Stimulated activated CD8-positive, alpha-beta memory T cell treated with anti-CD3 and anti-CD28 coated beads, Interleukin-4, amount 100 ng/mL, for 24 hours (primary cell): ENCODE measurements at places on chromosomes 7 and 10.
A peak's percentile ranks its signal among the peaks of the same experiment; 100 is the strongest.

DNA sequence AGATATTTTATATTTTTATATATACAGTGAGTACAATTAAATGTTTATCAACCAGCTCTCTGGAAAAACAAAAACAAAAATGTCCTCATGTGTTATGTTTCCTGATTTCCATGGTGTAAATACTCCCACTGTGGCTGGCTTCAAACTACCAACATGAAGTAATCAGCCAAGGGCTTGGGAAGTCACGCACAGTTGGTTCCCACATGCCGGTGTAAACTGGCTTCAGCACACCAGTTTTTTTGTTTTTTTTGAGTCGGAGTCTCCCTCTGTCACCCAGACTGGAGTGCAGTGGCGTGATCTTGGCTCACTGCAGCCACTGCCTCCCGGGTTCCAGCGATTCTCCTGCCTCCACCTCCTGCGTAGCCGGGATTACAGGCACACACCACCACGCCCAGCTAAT, 11.8 kb downstream of the OSBPL3 start:
- DNase-seq = no peak

- DNase-seq = no peak
Measured at GRCh38 chr7:75573477-75574019, 81.4 kb downstream of the SPDYE5 start.

DNA sequence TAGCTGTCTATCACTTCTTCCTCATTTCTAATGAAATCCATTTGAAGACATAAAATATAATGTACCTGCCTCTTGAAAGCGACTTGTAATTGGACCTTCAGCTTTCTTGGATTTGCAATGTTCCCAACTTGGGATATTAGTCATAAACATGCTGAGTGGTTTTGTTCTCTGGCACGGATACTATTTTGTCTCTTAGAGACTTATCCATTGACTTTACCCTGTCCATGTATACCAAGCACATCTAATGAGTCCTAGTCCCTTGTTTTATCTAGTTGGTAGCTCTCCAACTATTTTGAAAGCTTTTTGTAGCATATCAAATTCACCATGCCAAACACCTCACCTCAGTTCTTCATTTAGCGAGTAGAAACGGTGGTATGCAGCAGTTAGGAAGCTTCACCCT, 18.9 kb downstream of the PLEKHS1 start:
- no peak for DNase-seq

- DNase-seq = no peak
Measured at GRCh38 chr10:86707505-86707904, 39.2 kb downstream of the LDB3 start.

- no peak for DNase-seq
Measured at GRCh38 chr7:49639068-49639593, 134.3 kb upstream of the VWC2 start.

DNA sequence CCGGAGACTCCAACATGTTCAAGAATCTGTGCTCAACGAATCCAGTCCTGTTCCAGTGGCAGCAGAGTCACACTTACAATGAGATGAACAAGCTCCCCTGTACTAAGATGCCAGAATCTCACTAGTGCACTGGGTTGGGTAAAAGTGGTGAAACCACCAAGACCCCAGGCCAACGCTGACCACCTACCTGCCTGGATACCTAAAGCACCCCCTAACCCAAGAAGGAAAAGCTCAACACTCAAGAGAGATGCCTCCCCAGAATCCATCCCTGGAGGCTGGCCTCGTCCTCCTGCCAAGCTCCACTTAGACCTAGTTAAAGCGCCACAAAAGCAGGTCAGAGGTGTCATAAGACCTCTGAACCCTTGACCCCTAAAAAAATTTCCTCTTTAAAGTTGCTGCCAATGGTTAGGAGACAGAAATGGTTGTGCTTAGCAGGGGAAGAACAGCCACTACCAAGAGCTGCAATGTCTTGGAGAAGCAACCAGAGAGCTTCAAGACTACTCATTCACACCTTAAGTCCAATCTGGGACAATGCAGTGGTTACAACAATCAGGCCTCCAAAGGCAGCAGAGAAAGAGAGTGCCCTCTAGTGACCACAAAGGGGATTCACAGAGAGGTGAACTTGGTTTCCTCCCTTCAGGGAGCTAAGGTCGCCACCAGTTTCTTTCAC, 94.6 kb upstream of the MACROH2A2 start:
- no peak for DNase-seq

- no peak for DNase-seq
Measured at GRCh38 chr7:78081888-78082287, 283.3 kb downstream of the PHTF2 start.

- peak; percentile 22 for DNase-seq
Measured at GRCh38 chr7:29285444-29285793, 90.8 kb downstream of the CHN2 start.

GRCh38 chr10:43892062-43892770, 243.5 kb upstream of the ZNF32 start:
- no peak for DNase-seq

DNA sequence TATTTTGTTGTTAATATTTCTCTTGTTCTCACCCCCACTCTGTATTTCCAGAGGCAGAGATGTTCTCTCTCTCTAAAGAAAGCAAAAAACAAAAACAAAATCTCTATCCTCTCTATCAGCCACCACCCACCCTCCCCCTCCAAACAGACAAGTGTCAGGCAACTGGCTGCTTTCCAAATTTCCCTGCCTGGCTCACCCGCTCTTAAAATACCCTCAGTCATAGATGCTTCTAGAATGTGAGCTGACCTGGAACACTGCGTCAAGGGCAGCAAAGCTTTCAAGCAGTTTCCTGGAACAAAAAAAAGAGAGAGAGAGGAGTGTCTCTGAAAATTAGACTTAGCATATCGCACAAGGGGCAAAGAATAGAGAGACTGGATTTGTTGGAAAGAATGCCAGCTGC, 341.0 kb upstream of the ZMIZ1 start:
- DNase-seq = no peak

GRCh38 chr10:43024524-43024923, 52.3 kb upstream of the RET start:
- no peak for DNase-seq

DNA sequence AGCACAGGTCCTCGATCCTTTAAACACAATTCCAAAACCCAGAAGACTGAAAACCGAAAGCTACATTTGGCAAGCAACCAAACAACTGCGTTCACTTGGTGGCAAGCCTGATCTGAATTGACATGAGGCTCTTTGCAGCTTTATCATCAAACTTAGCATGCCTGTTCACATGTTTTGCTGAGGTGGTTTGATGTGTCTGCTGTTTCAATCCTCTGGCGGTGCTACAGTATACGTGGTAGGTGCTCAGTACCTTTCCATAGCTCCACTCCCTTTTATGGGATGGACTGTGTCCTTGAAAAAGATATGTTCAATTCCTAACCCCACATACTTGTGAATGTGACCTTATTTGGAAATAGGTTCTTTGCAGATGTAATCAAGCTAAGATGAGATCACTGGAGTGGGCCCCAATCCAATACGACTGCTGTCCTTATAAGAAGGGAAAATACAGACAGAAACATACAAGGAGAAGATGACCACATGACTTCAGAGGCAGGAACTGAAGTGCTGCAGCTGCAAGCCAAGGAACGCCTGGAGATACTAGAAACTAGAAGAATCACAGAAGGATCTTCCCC, 33.4 kb downstream of the CCDC6 start:
- DNase-seq = no peak

- no peak for DNase-seq
Measured at GRCh38 chr10:3364768-3365480, 192.3 kb upstream of the PITRM1 start.

GRCh38 chr7:43553999-43554398, 28.9 kb upstream of the STK17A start:
- DNase-seq = no peak

- no peak for DNase-seq
Measured at GRCh38 chr7:79893991-79894390, 240.6 kb upstream of the GNAI1 start.

GRCh38 chr10:109275960-109276359, 647.4 kb downstream of the XPNPEP1 start:
- DNase-seq = no peak

DNA sequence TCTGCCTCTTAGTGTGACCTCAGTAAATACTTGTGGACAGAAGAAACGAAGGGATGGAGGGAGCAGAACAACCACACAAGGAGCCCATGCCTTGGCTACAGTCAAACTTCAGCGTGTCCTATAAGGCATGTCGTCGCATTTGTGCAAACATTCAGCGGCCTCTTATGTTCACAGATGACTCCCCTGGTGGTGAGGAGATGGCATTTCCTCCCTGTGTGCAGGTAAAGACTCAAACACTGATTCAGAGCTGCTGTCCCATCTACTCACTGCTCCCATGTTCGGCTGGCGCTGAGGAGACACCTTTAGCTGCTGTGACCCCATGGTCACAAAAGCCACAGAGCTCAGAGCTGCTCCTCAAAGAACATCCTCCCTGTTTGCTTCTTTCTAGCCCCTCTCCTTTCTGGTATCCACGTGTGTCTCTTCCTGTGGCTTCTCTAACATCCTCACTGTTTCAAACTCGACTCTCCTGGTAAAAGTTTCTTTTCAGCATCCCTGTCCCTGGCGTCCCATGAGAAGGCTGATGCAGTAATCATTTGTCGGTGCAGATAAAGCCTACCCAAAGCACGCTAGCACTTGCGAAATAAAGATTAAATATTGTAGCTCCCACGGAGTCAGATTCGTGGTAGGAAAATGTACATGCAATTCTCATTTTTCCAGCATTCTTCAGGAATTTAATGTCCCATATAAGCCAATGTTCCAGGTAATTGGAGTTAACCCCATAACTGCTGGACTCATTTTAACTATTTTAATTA, 124.9 kb upstream of the NEBL start:
- no peak for DNase-seq
